ENCODE measurements at places on chromosomes 7 and 10. TPM values are rescaled to one million over a fixed set of nuclear protein-coding genes. Genes with fewer than 3 reads are reported as not detected.
A peak's percentile ranks its signal among the peaks of the same experiment; 100 is the strongest.

GRCh38 chr7:35755711-35756110, 45.1 kb upstream of the SEPTIN7 start:
- H3K4me1 ChIP-seq: no peaks in the 10 kb centered on the region
- no peaks in the 10 kb centered on the region for H3K36me3 ChIP-seq
- H3K27me3 ChIP-seq: no peaks in the 10 kb centered on the region
- no peak overlapping the region for H3K4me3 ChIP-seq
- DNase-seq: no peak
- no peak overlapping the region for H3K27ac ChIP-seq

DNA sequence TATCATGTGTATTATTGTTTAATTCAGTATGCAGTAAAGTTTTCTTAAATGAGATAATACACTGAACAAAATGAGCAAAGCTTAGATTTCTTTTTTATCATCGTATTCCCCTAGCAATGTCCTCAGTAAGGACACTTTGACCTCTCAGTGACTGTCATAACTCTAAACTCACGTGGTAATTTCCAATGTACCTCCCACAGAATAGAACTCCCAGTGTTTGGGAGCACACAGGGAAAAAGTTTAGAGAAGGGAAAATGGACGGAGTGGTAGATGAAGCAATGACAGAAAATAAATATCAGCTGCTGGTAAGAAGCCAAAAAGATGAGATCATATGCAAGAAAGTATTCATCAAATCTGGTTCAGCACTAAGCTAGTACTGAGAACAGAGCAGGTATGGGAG, 758.6 kb upstream of the KCND2 start:
- H3K4me1 ChIP-seq: no peaks in the 10 kb centered on the region
- no peaks in the 10 kb centered on the region for H3K27me3 ChIP-seq
- H3K4me3 ChIP-seq: no peak overlapping the region
- no peak overlapping the region for H3K27ac ChIP-seq
- no peaks in the 10 kb centered on the region for H3K36me3 ChIP-seq

- no peak overlapping the region for H3K4me3 ChIP-seq
- H3K4me1 ChIP-seq: no peaks in the 10 kb centered on the region
- no peaks in the 10 kb centered on the region for H3K36me3 ChIP-seq
- no peaks in the 10 kb centered on the region for H3K27me3 ChIP-seq
- no peak for DNase-seq
Measured at GRCh38 chr10:122702275-122702674, 2.6 kb upstream of the C10orf120 start.

GRCh38 chr7:64509583-64509982, 53.3 kb downstream of the ZNF680 start:
- DNase-seq: no peak
- no peak overlapping the region for H3K27ac ChIP-seq
- peaks cover 10% of the 10 kb centered on the region for H3K36me3 ChIP-seq
- no peak overlapping the region for H3K4me3 ChIP-seq
- no peaks in the 10 kb centered on the region for H3K4me1 ChIP-seq
- H3K27me3 ChIP-seq: no peaks in the 10 kb centered on the region

DNA sequence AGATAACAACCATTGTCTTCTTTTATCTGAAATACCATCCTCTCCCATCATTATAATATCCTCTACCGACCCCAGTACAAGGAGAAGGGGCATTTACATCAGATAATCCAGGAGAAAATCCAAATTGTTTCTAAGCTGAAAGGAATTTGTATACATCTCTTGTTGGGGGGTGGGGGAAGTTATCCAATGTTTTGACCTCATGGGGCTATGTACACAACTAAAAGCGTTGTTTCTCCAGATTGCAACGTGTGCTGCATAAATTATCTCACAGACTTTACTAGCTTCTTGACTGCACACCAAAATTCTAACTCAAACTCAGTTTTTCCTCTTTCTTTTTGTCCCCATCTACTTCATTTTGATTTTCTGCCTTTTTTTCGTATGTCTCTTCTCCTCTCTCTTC, 156.7 kb downstream of the TWIST1 start:
- no peak overlapping the region for H3K4me3 ChIP-seq
- no peak for DNase-seq
- no peaks in the 10 kb centered on the region for H3K36me3 ChIP-seq
- H3K4me1 ChIP-seq: peaks cover 8% of the 10 kb centered on the region
- no peak overlapping the region for H3K27ac ChIP-seq

GRCh38 chr7:110373416-110373815, 717.5 kb upstream of the LRRN3 start:
- no peak overlapping the region for H3K27ac ChIP-seq
- H3K4me3 ChIP-seq: no peak overlapping the region
- no peaks in the 10 kb centered on the region for H3K27me3 ChIP-seq
- DNase-seq: peak; percentile 11

- H3K36me3 ChIP-seq: no peaks in the 10 kb centered on the region
- H3K4me3 ChIP-seq: no peak overlapping the region
- no peaks in the 10 kb centered on the region for H3K27me3 ChIP-seq
Measured at GRCh38 chr10:124632566-124632965, 111.6 kb downstream of the FAM53B start.

DNA sequence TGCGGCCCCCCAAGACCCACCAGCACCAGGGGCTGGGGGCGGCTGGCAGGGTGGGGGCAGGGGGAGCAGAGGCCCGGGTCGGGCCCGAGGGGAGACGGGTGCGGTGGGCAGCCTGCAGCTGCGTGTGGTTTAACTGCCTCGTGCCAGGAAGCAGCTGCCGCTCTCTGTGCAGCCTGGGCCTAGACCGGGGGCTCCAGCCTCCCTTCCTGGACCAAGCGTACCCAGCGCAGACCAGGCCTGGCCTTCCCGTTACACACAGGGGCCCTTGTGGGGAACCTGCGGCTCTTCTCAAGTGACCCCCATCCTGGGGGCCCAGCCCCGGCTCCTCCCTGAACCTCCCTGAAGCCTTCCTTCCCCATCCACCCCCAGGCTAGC, 6.6 kb upstream of the INTS1 start:
- no peaks in the 10 kb centered on the region for H3K36me3 ChIP-seq
- no peak overlapping the region for H3K4me3 ChIP-seq
- no peak overlapping the region for H3K27ac ChIP-seq
- peaks cover 19% of the 10 kb centered on the region for H3K4me1 ChIP-seq

- H3K27me3 ChIP-seq: no peaks in the 10 kb centered on the region
- no peak overlapping the region for H3K4me3 ChIP-seq
- peaks cover 63% of the 10 kb centered on the region for H3K36me3 ChIP-seq
- no peak for DNase-seq
- no peaks in the 10 kb centered on the region for H3K4me1 ChIP-seq
- H3K27ac ChIP-seq: no peak overlapping the region
Measured at GRCh38 chr7:98990356-98990755, 112.0 kb downstream of the TRRAP start.

Gene BTBD16
- not detected for total RNA-seq

Gene UPK3BL2
- total RNA-seq: 3.3 TPM

Gene NKX1-2
- 0.07 TPM for total RNA-seq

DNA sequence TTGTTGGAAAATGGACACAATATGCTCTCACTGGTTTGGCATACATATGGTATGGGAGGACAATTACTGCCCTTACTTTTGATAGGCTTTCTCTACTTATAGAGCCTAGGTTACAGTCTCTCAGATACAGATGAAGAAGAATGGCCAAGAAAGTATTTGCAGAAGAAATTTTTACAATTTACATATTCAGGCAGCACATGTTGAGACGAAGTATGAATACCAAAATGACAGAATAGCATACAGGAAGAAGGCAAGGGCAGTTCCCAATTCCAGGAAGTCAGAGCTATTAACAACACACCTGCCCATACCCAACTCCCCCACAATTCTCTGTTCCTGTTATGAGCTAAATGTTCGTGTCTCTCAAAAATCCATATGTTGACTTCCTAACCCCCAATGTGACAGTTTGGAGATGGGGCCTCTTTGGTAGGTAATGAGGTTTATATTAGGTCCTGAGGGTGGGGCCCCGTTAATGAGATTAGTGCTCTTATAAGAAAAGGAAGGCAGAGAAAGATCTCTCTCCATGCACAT, 67.8 kb downstream of the DOCK4 start:
- no peak overlapping the region for H3K27ac ChIP-seq
- DNase-seq: no peak
- H3K27me3 ChIP-seq: no peaks in the 10 kb centered on the region
- no peak overlapping the region for H3K4me3 ChIP-seq

Gene LIPF
- not detected for total RNA-seq

Gene WDR86
- total RNA-seq: 2.5 TPM

Gene CYP2C19
- total RNA-seq: not detected

- H3K27me3 ChIP-seq: no peaks in the 10 kb centered on the region
- no peak overlapping the region for H3K27ac ChIP-seq
- no peaks in the 10 kb centered on the region for H3K36me3 ChIP-seq
Measured at GRCh38 chr10:5406918-5407317, 2.3 kb upstream of the TUBAL3 start.

Gene ECD
- 35.6 TPM for total RNA-seq

Gene ASAH2
- 2.4 TPM for total RNA-seq

- DNase-seq: no peak
- no peaks in the 10 kb centered on the region for H3K27me3 ChIP-seq
Measured at GRCh38 chr7:139855498-139856270, 26.6 kb downstream of the TBXAS1 start.

Gene PCGF5
- 28.2 TPM for total RNA-seq

- H3K36me3 ChIP-seq: no peaks in the 10 kb centered on the region
- H3K27ac ChIP-seq: no peak overlapping the region
- no peaks in the 10 kb centered on the region for H3K27me3 ChIP-seq
- DNase-seq: no peak
- no peak overlapping the region for H3K4me3 ChIP-seq
Measured at GRCh38 chr7:35430547-35431153, 176.8 kb upstream of the TBX20 start.

- no peaks in the 10 kb centered on the region for H3K36me3 ChIP-seq
- DNase-seq: no peak
- peak within 1 kb of the TSS; percentile 28 for H3K4me3 ChIP-seq
- H3K4me1 ChIP-seq: peaks cover 8% of the 10 kb centered on the region
- H3K27ac ChIP-seq: no peak within 1 kb of the TSS
Measured at GRCh38 chr7:29806208-29806994, at the start of gene WIPF3. WIPF3 (plus strand) TSS chr7:29806508; CDS start chr7:29834725, 28,217 bp downstream.

GRCh38 chr10:115049960-115050359, 43.2 kb upstream of the ATRNL1 start:
- peak; percentile 53 for DNase-seq
- no peaks in the 10 kb centered on the region for H3K27me3 ChIP-seq
- H3K27ac ChIP-seq: no peak overlapping the region
- no peaks in the 10 kb centered on the region for H3K4me1 ChIP-seq
- no peak overlapping the region for H3K4me3 ChIP-seq

DNA sequence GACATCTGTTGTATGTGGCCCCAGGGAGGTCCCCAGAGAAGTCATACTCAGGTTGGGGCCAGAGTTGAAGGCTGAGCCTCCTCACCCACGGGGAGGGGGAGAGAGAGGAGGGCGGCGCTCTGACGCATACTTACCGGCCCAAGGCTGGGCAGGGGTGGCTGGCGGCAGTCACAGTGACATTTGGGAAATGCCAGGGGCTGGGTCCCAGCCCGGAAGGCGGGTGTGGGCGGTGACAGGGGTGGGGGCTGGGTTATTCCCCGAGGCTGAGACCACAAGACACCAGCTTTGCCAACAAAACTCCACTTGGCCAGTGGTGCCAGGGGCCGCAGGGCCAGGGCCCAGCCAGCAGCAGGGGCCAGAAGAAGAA, 41.1 kb downstream of the RASGEF1A start:
- H3K4me1 ChIP-seq: no peaks in the 10 kb centered on the region
- DNase-seq: no peak
- no peak overlapping the region for H3K4me3 ChIP-seq
- H3K36me3 ChIP-seq: no peaks in the 10 kb centered on the region
- peaks cover 34% of the 10 kb centered on the region for H3K27me3 ChIP-seq
- no peak overlapping the region for H3K27ac ChIP-seq

DNA sequence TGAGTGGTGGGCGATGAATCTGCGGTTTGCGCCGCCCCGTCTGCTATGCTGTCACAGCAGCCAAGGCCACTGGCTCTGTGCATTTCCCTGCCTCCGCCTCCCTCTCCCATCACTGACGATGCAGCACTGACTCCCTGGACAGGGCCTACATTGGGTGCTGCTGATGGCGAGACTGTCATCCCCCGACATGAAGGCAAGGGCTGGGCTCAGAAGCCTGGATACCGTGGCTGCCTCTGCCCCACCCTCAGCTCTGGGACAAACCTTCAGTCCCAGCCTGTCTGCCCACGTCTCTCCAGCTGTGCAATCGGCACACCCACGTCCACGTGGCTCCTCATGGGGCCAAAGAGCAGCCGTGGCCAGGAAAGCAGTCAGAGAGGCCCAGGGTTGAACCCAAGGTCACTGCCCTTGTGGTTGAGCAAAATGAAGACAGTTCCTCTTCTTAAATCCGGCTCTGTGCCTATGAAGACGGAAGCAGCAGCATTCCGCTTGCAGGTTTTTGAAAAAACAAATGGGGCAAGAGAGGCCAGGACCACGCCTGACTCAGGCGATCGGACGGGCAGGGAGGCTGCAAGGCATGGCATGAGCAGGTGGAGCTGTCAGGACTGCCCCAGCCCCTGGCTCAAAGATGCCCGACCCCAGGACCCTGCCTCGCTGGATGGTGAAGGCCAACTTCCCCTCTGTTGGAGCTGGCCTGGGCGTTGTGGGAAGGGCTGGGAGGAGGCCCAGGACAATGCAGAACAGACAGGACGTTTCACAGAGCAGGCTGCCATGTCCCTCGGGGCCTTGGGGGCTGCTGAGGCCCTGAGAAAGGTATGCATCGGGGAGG, 517.5 kb downstream of the DNAJB6 start:
- H3K4me1 ChIP-seq: no peaks in the 10 kb centered on the region
- H3K4me3 ChIP-seq: no peak overlapping the region
- H3K36me3 ChIP-seq: no peaks in the 10 kb centered on the region
- DNase-seq: no peak
- H3K27ac ChIP-seq: no peak overlapping the region

GRCh38 chr7:108836256-108836655, 266.6 kb downstream of the DNAJB9 start:
- no peak overlapping the region for H3K27ac ChIP-seq
- no peaks in the 10 kb centered on the region for H3K27me3 ChIP-seq
- peak; percentile 29 for DNase-seq
- no peak overlapping the region for H3K4me3 ChIP-seq
- no peaks in the 10 kb centered on the region for H3K4me1 ChIP-seq

DNA sequence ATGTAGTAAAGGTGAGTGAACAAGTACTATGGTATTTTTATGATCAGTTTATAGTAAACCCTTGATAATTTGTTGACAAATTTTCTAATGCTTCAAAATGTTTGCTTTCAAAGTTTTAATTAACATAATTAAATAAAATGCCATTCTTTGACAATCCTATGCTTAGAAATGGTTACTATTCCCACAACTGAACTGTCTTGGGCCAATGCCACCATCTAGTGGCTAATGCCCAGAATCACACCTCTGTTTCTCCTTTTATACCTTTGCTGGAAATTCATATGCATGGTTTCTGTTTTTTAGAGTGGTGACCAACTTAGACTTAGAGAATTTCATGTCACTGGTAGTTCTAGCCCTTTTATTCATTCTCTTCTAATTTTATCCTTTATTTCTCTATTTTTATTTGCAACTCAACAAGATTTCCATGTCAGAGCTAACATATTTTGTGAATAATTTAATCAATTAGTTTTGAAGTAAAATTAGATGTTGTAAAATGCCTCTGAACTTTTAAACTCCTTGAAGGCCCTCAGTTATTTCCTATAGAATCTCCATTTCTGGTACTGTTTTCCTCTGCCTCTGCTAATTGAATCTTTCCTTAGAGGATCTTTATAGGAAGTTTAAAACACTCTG, 31.1 kb downstream of the PCGF5 start:
- no peaks in the 10 kb centered on the region for H3K27me3 ChIP-seq
- H3K4me3 ChIP-seq: no peak overlapping the region
- H3K4me1 ChIP-seq: peaks cover 5% of the 10 kb centered on the region
- peaks cover 6% of the 10 kb centered on the region for H3K36me3 ChIP-seq

Measured in astrocyte (in vitro differentiated cells and primary cell).